Lower lobe of right lung (tissue), 2 donors: ENCODE measurements at places on chromosomes 13 and 19. TPM values are rescaled to one million over a fixed set of nuclear protein-coding genes. Genes with fewer than 3 reads are reported as not detected.

The APC2 gene
- 0.12 TPM for total RNA-seq

The ARL11 gene
- total RNA-seq = 7.5 TPM

The ANGPTL8 gene
- not detected for total RNA-seq

The AMER2 gene
- total RNA-seq = not detected

The CYP4F2 gene
- not detected for total RNA-seq

The ZNF490 gene
- total RNA-seq = 10.3 TPM

The CELF5 gene
- total RNA-seq = not detected

The TNFRSF19 gene
- total RNA-seq = 21.1 TPM

The ZNF208 gene
- total RNA-seq = 6.4 TPM

The EMP3 gene
- total RNA-seq = 123 TPM

The ZNF701 gene
- 21.6 TPM for total RNA-seq

The KLK6 gene
- total RNA-seq = not detected

The WASF3 gene
- total RNA-seq = 15.4 TPM

The ATP1A3 gene
- 0.97 TPM for total RNA-seq

The TSPAN16 gene
- not detected for total RNA-seq

The CDK8 gene
- total RNA-seq = 10.3 TPM

The KLHL1 gene
- total RNA-seq = not detected

The RFPL4A gene
- not detected for total RNA-seq

The ZNF836 gene
- 15.9 TPM for total RNA-seq

The RPL36 gene
- total RNA-seq = 566 TPM

The CYP4F11 gene
- 3.5 TPM for total RNA-seq

The ADGRE3 gene
- total RNA-seq = 25.5 TPM

The C13orf46 gene
- 14.0 TPM for total RNA-seq

The MCF2L gene
- total RNA-seq = 42.4 TPM

The PROZ gene
- total RNA-seq = not detected

The RASGRP4 gene
- 13.5 TPM for total RNA-seq

The ZNF615 gene
- 9.6 TPM for total RNA-seq
